ENCODE measurements at places on chromosomes 5 and 9.

DNA sequence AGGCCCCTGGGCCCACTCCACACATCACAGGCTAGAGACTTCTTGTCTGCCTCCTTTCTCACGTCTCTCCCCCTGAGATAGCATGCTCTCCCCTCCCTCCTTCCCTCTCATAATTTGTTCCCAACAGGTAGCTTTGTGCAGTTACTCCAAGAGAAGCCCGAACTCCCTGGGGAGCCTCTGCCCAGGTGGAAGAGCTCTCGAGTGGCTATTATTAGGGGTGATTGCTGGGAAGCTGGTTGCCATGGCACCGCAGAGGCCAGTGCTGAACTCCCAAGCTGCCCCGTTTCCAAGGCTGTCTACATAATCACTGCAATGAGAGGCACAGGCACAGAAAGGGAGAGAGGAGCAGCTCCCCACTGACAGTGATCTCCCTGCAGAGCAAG, 104.7 kb upstream of the GPR151 start:
- DNase-seq, result no peak

DNA sequence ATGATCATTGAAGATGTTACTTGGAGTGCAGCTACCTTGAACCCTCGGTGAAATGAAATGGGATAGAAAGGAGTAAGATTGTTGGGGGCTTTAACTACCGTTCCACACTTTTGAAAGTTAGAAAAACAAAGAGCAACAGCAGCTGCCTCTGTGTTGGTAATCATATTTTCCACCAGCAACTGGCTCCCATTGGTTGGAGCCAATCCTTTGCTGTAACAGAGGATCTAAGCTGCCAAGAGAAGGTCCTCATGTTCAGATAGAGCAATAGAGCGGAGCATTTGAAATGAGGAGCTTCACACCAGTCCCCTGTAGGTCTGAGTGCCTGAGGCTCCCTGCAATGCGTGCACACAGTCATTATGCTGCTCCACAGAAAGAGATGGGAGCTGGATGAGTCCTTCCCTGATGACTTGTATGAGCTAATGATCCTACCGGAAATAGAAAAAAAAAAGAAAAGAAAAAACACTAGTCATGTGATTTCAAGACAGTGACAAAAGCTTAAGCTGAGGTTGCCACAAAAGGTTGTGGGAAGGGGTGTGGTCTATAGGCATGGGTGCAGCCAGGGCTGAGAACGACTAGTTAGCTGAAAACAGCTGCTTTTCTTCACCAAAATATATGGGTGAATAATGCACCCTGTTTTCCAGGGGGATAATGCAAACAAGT, 300.7 kb downstream of the MLLT3 start:
- DNase-seq, result no peak

DNA sequence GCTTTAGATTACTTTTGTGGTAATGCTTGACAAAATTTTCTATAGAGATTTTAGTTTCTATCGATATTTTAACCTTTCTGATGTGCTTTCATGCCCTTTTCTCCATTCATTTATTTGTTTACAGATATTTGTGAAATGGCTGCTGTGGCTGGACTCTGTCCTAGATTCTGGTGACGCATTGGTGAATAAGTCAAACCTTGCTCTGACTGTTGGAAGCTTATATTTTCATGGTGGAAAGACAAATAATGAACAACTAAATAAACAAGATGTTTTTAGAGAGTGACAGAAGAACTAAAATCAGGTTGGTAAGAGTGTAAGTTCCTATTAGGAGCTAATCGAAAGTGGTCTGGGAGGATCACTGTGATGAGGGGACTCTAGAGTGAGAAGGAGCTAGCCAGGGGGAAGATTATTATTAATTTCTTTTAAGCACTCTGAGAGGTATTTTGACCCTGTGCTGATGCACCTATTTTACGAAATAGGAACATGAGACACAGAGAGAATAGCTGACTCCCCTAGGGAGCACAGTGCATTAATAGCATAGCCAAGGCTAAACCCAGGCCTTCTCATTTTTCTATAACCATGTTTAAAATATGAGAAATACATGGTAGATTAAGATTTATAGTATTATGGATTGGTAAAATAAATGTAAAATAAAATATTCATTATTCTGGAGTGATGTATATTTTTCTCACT, 411.9 kb upstream of the ARRDC3 start:
- DNase-seq, result no peak

GRCh38 chr9:96122751-96123150, 179.2 kb downstream of the HSD17B3 start:
- DNase-seq, result no peak

- no peak for DNase-seq
Measured at GRCh38 chr9:3857091-3857490, 331.3 kb upstream of the RFX3 start.

- no peak for DNase-seq
Measured at GRCh38 chr5:36200513-36200912, 41.2 kb downstream of the NADK2 start.

GRCh38 chr9:111896942-111897600, 457 bp downstream of the UGCG start:
- DNase-seq, result peak; percentile 61

GRCh38 chr5:2335125-2335732, 416.2 kb downstream of the IRX2 start:
- DNase-seq, result no peak

DNA sequence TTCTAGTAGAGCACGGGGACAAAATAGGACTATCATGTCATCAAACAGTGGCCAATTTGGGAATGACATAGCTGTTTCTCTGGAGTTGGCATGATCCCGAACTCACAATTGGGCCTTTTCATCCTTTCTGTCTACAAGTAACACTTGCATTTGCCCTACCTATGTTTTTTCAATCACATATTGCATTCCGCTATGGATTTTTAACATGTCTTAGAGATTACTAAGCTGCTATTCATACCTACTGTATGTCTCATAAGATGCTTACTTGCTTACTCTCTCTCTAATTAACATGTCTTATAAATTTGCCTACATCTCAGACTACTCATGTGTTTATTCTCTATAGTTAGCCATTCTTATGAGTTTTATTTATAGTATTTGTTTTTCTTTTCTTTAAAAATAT, 341.2 kb upstream of the CTNND2 start:
- no peak for DNase-seq

DNA sequence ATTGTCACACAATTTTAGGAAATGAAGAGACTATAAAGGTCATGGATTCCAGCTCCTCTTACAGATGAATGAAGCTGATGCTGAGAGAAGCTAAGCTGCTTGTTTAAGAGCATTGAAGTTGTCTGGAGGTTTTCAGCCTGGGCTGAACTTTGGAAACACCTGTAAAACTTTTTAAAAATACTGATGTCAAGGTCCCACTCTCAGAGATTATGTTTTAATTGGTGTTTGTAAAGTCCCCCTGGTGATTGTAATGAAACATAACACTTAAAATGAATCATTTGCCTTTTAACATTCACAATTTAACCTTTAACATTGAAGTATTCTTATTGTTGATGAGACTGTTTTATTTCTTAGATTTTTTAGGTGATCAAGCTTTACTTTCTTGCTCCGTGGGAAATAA, 16.4 kb downstream of the RAD23B start:
- no peak for DNase-seq

- no peak for DNase-seq
Measured at GRCh38 chr5:89293810-89294209, 410.8 kb upstream of the MEF2C start.

DNA sequence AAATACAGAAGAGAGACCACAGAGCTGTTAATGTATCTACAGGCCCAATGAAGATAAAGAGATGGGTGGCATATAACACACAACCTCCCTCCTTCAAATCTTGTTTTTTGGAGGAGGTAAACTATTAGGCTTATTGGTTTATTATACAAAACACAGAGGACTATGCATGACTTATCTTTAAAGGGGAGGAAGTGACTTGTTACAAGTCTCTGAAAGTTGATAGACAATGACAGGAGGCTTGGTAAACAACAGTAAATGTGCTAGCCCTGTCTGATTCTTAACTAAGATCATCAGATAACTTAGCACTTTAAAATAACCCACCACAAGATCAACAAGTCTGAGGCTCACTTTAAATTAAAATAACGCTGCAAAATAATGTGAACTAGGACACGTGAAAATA, 219.0 kb downstream of the MLLT3 start:
- no peak for DNase-seq

- no peak for DNase-seq
Measured at GRCh38 chr9:96136992-96137670, 164.8 kb downstream of the HSD17B3 start.

DNA sequence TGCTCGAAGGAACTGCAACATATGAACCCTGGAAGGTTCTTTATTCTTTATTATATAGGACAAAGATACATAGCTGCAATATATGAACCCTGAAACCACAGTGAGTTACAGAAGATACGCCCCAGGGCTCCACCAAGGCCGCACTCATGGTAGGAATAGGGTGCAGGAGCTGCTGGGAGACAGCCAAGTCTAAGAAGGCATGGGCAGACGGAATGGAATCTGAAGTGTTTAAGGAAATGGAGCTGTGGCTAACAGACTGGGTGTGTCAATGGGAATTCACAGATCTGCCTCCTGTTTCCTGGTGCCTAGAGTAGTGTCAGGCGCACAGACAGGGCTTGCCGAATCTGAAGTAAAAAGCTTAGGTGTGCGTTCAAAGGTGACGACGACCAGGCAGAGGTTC, 286.4 kb downstream of the DENND1A start:
- DNase-seq, result peak; percentile 45

DNA sequence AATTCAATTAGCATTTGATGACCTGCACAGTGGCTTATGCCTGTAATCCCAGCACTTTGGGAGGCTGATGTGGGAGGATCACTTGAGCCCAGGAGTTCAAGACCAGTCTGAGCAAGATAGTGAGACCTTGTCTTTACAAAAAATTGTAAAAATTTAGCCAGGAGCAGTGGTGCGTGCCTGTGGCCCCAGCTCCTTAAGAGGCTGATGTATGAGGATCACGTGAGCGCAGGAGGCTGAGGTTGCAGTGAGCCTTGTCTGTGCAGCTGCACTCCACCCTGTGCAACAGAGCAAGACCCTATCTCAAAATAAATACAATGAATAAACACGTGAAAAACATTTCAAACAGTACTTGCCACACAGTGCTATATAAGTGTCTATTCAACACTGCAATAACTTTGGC, 4.2 kb downstream of the ABCA1 start:
- no peak for DNase-seq

DNA sequence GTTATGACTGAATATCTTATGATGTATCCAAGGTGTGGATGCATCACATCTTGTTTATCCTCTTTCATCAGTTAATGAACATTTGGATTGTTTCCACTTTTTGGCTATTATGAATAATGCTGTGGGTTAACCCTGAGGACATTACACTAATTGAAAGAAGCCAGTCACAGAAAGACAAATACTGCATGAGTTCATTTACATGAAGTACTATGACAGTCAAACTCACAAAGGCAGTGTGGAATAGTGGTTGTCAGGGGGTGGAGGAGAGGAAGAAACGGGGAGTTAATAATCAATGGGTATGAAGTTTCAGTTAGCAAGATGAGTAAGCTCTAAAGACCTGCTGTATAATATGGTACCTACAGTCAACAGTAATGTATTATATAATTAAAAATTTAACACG, 409.4 kb upstream of the CTNND2 start:
- no peak for DNase-seq

DNA sequence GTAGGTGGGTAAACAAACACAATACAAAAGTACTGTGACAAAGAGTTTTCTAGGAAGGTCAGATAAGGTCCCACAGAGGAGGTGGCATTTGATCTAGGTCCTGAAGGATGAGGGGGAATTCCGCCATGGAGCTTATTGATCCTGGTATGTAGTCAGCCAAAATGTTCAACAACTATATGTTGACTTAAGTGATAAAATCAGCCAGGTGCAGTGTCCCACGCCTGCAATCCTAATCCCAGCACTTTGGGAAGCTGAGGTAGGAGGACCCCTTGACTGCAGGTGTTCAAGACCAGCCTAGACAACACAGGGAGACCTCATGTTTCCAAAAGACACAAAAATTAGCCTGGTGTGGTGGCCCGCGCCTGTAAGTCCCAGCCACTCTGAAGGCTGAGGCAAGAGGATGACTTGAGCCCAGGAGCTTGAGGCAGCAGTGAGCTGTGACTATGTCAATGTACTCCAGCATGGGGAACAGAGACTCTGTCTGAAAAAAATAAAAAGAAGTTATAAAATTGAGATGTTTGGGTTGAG, 46.4 kb upstream of the PLIN2 start:
- no peak for DNase-seq

DNA sequence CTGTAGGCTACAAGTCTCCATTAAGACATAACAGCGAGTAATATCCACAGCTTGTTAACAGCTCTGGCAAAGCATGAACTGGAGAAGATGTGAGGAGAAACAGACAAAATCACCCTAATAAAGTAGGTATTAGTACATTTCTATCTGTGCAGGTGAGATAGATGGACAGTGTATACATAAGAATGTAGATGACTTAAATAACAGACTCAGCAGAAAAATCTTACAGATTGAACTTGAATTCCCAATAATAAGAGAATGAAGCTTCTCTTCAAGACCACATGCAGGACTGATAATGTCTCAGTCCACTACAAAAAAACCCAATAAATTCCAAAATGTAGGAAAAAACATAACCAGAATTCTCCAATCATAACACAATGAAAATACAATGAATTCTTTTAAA, 153.0 kb downstream of the IRX2 start:
- no peak for DNase-seq

- DNase-seq, result peak; percentile 97
Measured at GRCh38 chr9:125904155-125904851, 157.1 kb downstream of the PBX3 start.

- no peak for DNase-seq
Measured at GRCh38 chr9:122991370-122991830, 42.1 kb upstream of the GPR21 start.

GRCh38 chr5:7802855-7803254, 48.1 kb downstream of the CFAP90 start:
- DNase-seq, result no peak

- no peak for DNase-seq
Measured at GRCh38 chr5:145396888-145397287, 438.3 kb downstream of the PRELID2 start.

DNA sequence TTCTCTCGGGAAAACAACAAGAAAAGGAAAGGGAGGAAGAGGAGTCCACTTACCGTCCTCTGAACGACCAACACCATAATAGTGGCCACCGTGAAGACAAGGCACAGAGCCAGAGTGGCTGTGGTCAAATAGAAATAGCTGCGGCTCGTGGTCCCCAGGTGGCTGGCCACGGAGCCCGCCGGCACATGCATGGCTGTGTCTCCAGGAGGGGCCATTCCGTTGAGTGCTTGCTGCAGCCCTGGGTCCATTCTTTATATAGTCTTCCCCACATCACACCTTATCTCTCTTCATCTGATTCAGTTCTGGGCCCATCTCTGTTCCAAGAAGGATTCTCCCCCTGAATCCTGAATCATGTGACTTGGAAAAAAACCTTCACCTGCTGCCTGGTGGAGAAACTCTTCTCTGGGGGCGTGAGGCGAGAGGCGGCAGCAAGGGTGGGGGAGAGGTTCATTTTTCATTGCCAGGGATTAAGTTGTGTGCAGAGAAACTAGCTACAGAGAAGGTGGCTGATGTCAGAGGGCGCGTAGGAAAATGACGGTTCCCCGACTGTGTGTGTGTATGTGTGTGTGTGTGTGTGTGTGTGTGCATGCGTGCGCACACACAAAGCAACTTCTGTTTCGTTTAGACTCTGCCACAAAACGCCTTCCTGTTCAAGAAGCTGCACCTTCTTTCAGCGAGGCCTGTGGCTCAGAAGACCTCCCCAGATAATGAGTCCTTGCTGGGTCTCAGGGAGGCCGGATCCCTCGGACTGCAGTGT, at the start of gene TNFSF8:
Gene TNFSF8 (minus strand): TSS at position 536 of the 757 bp plus-strand sequence. CDS start 288 bp downstream, at position 248.
- DNase-seq, result no peak

- DNase-seq, result no peak
Measured at GRCh38 chr5:180592176-180592575, 877 bp upstream of the SCGB3A1 start.

Data from SHP77 (cell line).